ENCODE measurements at places on chromosomes 7 and 10. TPM values are rescaled to one million over a fixed set of nuclear protein-coding genes. Genes with fewer than 3 reads are reported as not detected.

MMRN2 gene
- 0.55 TPM for total RNA-seq

- no peak for DNase-seq
Observed at GRCh38 chr7:26413007-26413691, 121.5 kb downstream of the SNX10 start.

PNLIPRP3 gene
- total RNA-seq, result not detected

DNA sequence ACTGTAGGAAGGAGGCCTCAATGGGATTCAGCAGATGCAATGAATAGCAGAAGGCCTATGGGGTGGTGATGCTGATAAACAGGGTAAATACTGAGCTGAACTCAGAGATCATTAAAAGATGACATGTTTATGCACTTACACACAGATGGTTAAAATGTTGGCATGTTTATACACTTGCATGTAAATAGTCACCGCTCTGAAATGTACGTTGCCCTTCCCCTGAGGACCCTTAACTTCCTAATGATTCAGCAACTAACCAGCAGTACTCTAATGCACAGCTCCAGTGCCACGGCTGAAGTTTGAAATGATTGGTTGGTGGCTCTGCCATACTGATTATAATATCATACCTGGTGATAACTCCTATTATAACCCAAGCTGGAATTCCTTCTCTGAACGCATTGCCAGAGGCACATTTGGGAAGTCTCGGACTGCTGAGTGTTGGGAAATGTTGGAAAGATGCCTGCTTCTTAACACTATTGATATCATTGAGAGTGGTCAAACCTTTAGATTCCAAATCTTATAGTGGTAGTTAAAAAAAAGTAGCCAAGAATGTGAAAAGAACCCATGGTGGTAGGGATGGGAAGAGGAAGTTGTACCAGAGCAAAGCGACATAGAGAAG lies 3.7 kb upstream of the CAV1 start:
- no peak for DNase-seq

DNA sequence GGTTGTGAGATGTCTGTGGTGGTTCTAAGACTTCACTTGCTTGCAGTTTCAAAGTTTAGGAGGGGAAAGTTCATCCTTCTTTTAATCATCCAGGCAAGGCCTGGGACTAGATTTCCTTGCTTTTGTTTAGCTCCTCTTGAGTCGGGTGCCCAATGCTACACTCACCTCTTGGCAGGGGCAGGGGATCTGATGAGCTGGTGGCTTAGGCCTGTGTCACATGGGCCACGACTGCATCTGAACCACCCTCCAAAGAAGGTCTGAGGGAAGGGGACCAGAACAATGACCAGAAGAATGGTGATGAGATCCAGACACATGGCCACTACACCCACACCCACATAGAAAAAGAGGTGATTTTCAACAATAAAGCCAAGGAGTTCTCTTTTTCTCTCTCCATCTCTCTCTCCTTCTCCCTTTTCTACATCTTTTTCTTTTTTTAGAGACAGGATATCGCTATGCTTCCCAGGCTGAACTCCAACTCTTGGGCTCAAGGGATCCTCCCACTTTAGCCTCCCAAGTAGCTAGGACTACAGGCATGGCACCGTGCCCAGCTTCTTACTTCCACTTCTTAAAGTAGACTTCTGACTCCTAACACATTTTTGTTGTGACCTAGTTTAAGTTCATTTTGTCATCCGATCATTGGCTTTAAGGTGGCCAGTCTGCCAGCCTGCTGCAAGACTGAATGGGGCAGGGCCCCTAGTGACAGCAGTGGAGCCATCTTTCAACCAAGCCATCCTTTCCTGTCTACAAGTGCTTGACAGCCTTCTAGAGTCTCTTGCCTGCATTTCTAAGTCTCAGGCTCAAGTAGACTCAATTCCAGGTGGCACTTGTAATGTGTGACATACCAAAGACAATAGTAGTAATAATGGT lies 350.9 kb downstream of the RNLS start:
- peak; percentile 66 for DNase-seq

- DNase-seq, result no peak
Observed at GRCh38 chr7:106747804-106748203, 86.8 kb upstream of the CCDC71L start.

GRCh38 chr10:13953371-13953770 lies 366.6 kb downstream of the PRPF18 start:
- no peak for DNase-seq

MYOZ1 gene
- total RNA-seq, result 0.87 TPM

DNA sequence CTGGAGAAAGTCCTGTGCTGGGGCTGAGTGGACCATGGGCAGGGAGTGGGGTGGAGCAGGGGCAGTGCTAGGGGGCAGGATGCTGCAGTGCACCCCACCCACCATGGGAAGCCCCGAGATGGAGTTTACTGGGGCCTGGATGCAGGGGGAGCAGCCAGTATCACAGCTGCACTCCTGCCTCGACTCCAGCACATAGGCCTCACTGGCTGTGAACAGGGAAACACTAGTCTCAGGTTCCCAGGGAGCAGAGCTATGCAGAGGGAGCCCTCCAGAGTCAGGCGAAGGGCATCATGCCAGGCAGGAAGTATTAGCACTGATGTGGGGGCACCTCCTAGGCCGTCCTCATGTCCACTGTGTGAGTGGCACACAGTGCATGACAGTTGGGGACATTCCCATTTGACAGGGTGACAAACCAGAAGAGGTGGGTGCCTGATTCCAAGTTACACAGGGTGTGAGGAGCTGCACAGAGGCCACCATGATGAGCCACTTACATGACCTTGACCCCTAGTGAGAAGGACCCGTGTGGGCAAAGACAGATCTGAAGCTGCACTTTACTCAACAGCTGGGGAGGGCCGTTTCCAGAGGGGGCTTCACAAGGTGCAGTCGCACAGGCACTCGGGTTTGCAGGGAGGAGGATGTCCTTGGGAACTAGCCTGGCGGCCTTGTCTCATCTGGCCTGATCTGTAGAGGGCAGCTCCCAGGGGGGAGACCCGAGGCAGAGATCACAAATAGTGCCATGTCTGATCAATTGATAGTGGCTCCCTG lies 69.9 kb upstream of the LRRC4 start:
- no peak for DNase-seq

DNA sequence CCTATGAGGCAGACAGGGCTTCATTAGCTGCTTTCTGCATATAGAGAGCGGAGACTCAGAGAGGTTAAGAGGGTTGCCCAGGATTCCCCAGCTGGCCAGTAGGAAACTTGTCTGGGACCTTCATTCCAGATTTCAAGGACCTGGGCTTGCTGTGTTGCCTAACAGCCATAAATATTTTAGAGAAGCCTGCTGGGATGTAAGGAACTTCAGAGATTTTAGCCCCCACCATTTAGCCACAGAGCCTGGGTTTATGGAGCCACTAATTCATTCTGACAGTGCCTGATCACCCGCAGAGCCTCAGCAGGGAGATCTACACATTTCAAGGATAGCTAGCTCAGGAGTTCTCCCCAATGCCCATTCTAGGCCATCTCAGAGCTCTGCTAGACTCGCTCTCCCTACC lies 56.6 kb upstream of the TRUB1 start:
- DNase-seq, result no peak

SPAG6 gene
- total RNA-seq, result 0.70 TPM

DNA sequence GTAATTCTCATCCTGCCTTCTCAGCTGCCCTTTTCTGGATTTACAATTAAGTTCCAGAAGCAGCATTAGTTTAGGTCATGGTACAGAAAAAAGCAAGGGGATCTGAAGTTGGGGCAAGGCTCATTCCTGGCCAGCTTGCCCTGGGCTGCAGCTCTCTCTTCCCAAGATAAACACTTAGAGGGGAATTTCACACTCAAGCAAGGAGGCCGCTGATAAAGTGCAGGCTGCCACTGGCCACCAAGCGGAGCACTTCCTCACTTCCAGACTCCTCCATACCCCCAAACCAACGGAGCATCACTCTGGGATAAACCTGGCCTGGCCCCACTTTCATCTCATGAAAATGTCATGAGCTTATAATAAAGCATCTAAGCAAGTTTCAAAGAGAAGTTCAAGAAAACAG lies 445.5 kb upstream of the MKI67 start:
- DNase-seq, result no peak

DNA sequence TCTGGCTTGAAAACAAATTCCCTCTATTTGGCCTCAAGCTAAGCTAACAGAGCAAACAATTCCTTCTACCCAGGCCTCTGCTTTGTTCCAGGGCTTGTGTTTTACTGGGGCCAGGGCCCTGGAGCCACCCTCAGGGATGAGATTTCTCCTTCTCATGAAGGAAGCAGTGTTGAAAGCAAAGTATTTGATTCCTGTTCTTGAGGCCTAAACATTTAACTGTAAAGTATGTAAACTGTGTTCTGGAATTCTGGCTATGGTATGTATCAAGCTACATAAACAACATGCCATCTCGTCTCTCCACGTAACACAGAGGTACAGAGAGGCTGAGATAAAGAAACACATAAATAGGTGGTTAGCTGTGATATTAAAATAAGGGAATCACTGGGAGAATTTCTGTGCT lies 81.8 kb downstream of the HERPUD2 start:
- DNase-seq, result no peak

CH25H gene
- 0.10 TPM for total RNA-seq

- no peak for DNase-seq
Observed at GRCh38 chr10:43692051-43692825, 43.6 kb upstream of the ZNF32 start.

PTF1A gene
- not detected for total RNA-seq

GRCh38 chr7:43439631-43440401 lies 143.1 kb upstream of the STK17A start:
- peak; percentile 41 for DNase-seq

GRCh38 chr10:35925493-35925892 lies 283.4 kb upstream of the FZD8 start:
- DNase-seq, result peak; percentile 93

GRCh38 chr7:140375892-140376730 lies 22.2 kb downstream of the SLC37A3 start:
- DNase-seq, result no peak

DNA sequence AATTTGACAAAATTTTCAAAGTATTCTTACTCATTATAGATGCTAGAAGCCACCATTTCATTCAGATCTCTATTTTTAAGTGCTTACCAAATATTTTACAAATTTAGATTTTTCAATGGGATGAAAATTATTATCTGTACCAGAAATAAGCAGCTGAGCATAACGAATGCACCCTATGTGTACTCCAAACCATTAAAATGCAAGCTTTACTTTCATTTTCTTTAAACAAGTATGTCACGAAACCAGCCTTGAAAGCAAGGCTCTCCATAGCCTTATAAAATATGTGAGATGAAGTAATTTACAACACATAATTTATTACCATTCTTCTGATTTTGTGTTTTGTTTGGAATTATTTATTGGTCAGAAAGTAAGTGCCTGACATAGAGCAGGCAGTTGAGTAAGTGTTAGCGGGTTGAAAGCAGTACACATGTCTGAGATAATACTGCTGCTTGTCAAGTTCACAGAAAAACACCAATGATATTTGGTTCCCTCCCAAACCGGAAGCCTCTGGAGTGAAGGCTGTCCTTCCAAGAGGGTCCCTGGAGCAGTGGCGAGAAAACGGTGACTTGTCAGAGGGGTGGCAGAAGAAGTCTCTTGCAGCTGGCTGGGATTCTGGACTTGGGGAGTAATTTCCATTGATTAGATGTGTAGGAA lies 322.7 kb upstream of the PFKP start:
- DNase-seq, result no peak

DNA sequence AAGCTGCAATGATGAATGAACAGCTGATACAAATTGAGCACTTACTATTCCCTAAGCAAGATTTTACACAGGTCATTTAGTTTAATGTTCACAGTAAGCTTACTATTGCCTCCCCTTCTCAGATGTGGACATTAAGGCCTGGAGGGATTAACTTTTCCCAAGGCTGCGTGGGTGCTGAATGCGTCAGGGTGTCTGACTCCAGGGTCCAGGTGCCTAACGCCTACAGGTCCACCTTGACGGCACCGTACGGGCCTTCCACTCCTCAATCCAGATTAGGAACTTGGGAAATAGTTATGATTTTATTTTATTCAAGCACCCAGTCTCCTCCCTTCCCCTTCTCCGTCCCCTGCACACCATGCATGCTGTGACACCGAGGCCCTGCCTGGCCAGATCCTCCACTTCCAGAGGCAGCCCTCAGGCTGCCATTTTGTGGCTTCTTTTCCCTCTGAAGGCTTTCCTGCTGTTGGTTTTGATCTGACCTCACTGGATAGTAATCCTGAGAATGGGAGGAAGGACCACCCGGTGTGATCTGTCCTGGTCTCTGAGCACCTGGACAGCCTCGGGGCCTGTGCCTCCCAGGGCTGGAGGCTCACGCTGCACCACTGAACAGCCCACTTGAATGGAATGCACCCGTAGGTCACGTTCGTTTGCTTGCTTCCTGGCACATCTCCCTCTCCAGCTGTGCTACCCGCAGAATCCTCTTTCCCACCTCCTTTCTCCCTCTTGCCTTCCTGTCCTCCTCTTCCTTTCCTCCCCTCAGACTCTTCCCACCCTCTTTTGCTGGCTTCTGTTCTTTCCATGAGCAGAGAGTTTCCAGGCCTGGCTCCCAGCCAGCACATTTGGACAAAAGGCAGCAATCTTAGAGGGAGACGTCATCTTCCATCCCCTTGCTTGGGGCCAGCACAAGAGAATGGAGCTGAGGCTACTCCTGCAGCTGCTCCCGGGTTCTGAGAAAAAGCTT lies 14.4 kb downstream of the DENND2A start:
- peak; percentile 85 for DNase-seq

GRCh38 chr7:144534196-144534595 lies 130.7 kb upstream of the NOBOX start:
- no peak for DNase-seq

DNA sequence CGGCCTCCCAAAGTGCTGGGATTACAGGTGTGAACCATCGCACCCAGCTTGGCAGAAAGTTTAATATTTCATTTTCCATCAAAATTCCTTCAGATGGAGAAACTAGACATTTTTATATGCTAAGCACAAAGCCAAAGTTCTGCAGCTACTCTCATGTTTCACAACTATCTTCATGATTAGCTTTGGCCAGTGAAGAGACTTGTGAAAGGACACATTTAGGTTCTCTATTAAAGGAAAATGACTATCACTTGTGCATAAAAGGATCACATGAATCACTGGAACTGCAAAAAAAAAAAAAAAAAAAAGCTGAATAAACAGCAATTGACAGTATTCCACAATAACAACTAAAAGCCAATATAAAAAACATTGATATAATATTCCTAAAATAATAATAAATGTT lies 16.2 kb downstream of the FGFBP3 start:
- no peak for DNase-seq

DNA sequence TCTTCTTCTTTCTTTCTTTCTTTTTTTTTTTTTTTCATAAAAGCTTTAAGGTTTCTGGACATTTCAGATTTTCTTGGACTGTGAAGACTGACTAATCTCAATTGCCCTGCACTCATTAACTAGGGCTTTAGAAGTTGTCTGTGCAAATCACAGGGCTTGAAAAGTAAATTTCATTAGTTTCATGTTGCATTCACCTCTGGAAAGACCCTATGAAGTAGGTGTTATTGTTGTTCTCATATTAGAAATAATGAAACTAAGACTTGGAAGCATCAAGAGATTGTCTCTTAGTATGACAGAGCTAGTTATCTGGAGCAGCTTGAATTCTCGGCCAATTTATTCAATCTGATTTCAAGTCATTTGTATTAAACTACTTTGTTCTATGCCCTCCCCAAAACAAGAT lies 28.2 kb upstream of the SEMA3D start:
- no peak for DNase-seq

DNA sequence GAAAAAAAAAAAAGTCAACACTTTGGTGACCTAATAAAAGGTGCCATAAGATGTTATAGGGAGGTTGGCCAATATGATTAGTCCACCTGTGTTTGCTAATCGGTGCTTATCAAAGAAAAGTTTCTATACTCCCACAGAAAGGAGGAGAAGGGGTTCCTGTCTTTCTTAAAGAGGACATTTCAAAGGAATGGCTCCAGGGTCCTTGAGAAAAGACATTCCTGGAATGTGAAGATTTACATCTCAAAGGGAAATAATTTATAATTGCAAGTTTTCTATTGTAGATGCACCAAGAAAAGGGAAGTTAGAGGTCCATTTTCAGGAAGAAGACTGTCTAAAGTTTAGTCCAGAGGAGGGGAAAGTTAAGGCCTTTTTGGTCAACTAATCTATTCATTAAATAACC lies 715.3 kb downstream of the NXPH1 start:
- DNase-seq, result no peak

Measured in renal cortical epithelial cell (primary cell).